ENCODE measurements at places on chromosomes 12 and 14.

DNA sequence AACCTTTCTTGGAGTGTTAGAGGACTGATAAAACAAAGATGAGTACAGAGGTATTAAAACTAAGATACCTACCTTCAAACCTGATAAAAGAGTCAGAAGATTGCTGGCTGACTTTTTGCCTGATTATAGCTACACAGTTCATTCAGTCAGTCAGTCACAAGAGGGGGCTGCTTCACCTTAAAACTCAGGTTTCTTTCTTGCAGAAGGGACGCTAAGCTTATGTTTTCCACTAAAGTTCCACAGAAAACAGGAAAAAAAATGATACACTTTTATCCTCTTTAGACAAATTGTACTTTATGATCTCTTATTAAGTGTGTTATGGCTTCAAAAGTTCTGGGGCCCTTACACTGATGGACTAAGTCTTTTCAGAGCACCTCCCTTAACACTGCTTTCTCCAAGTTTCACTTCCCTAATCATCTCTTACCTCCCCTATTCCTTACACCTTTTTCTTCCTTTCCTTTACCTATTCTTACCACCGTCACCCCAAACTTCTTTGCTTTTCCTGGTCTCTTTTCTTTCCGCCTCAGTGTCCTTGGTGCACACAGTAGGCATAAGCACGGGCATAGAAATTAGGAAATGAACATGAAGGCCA lies 448.7 kb upstream of the OR4E1 start:
- no peak for DNase-seq

DNA sequence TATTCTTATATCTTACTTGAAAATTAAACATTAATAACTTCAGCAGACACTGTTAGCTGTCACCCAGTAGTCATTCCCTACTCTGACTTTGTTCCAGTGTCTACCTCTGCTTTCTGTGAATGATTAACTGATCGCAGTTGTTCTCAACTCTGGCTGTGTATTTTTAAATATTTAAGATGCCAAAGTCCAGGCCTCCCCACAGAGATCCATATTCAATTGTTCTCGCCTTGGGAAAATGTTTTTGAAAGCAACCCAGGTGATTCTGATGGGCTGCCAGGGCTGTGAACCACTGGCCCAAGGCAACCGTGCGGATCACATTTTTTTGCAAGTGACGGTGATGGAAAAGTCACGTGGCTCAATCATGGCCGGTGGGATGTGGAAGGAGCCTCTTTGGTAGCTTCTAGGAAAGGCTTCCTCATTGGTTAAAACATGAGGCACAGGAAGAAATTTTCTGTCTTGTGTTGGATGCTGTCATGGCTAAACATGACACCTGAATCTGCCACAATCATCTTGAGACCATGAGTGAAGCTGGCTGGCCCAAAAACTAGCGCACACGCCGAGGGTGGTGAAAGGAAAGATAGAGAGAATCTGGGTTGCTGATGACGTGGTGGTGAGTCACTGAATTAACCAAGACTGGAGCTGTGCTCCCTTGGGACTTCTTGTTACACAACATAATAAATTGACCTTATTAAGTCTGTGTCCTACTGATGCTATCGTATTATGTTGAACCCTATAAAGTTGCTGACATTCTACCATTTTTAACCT lies 37.2 kb downstream of the RDH12 start:
- peak; percentile 95 for DNase-seq

DNA sequence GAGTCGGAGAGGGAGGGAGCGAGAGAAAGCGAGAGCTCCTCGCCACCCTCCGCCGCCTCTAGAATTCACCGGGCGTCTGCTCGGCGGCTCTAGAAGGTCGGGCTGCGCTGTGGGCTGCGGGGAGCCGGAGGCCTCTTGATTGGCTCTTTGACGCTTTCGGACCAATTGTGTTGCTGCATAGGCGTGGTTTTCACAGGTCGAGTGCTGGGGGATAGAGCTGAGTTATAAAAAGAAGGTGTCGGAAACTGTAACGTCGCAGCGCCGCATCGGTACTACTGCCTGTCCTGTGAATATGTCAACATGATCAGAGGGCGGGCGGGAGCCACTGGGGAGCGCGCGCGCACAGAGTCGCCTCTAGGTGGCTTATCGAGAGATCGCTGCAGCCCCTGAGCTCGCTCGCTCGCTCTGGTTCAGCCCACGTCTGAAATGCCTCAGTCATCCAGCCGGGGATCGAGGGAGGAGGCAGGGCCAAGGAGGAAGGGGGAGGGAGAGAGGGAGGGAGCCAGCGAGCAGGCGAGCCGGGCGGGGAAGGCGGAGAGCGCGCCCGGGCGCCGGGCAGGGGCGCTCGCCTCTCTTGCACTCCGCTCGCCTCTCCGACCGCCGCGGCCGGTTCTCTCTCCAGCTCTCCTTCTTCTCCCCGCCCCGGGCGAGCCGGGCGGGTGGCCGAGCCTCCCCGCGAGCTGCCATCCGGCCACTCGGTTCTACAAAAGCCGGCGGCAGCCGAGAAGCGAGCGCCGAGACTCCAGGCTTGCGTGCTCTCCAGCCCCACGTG lies at the start of gene TBX3:
TSS of gene TBX3 (minus strand) at position 78 of the 772 bp plus-strand sequence. CDS start 975 bp downstream, outside the sequence.
- peak; percentile 100 for DNase-seq

- DNase-seq = peak; percentile 55
Measured at GRCh38 chr14:68932231-68932630, 46.9 kb downstream of the ACTN1 start.

DNA sequence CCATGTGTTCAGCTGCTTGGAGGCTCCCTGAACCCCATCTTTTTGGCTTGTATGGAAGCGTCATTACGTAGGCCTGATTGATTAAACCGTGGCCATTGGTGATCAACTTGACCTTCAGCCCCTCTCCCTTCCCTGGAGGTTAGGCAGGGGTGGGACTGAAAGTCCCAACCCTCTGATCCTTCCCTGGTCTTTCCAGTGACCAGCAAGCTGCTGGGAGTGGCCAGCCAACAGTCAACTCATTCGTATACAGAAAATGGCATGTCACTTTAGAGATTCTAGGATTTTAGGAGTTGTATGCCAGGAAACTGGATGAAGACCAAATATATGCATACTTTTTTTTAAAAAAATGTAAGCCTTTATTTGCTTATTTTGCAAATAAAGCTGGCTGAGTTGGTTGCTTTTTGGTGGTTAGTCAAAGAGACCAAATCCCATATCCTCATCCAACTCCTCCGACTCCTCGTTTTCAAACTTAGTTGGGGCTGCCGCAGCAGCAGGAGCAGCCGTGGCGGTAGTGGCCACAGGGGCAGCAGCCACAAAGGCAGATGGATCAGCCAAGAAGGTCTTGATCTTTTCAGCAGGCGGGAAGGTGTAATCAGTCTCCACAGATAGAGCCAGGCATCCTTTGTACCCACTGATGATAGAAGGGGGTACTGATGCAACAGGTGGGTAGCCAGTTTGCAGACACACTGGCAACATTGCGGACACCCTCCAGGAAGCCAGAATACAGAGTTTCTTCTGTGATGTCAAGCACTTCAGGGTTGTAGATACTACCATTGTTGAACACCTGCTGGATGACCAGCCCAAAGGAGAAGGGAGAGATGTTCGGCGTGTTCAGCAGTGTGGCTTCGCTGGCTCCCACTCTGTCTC lies 16.6 kb downstream of the NFKBIA start:
- no peak for DNase-seq

Measured in fibroblast of upper back skin (primary cell).